ENCODE measurements at places on chromosomes 3 and 15.

GRCh38 chr3:64691051-64691450 is 3.3 kb upstream of the ADAMTS9 start:
- DNase-seq = no peak

DNA sequence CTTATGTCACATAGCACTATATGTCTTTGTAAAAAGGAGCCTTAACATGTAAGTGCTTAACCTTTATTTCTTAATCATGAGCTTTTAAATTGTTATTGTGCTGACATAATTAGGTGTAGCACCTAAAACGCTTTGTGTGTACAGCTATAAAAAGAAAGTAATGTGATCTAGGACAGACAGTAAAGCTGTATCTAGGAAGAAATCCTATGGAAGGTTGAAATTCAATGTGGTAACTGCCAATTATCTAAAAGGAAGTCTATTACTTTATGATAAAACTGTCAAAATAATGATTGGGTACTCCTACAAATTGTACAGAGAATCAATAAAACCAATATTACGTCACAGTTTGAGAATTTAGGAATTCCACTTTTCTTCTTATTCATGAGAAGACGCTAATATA is 87.9 kb downstream of the CDIN1 start:
- no peak for DNase-seq

DNA sequence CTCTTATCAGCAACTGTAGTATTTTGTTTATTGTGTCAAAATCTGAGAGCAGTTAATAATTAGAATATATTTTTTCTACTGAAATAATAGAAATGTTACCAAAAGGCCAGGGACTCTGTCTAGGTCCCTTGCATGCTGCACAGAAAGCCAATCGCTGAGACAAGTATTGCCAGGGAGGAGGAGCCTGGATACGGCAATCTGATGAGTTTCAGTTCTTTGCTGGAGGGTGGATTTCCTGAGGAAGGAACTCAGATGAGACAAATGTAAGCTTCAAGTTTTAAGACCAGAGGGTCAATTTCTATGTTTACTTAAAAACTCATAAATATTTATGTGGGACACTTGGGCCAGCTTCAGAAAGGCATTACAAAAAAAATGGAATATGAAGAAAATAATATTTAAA is 252.2 kb downstream of the GABRG3 start:
- no peak for DNase-seq

GRCh38 chr3:5197022-5197421 is 9.5 kb downstream of the EDEM1 start:
- DNase-seq = no peak

DNA sequence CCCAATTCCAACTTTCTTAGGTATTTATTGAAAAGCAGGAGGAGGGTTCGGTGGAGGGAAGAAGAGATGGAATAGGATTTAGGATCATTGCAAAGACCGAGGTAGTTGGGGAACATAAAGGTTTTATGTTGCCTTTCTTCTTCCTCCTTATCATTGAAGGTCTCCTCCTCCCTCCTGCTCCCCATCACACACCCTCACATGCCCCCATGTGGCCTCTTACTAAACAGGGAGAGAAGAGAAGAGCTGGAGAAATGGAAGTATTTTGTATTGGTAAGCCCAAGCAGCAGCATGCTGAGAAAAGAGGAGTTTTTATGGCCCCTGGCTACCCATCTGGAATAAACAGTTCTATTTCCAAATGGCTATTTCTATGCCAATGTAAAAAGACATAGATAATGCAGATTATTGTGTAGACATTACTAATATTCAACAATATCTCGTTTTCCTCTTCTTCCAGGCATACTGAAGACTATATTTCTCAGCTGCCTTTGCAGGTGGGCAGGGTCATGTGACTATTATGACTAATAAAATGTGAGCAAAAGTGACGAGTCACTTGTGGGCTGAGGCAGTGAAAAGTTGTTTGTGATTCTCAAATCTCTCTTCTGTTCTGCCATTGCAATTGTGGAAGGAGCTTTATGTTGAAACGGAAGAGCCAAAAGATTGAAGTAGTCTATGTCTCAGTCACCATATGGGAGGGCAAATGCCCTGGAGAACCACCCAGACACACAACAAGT is 5.2 kb upstream of the GPR176 start:
- DNase-seq = no peak

Measured in NCI-H1048 (cell line).